Effector CD8-positive, alpha-beta T cell (primary cell): ENCODE measurements at places on chromosomes 13 and 19.

DNA sequence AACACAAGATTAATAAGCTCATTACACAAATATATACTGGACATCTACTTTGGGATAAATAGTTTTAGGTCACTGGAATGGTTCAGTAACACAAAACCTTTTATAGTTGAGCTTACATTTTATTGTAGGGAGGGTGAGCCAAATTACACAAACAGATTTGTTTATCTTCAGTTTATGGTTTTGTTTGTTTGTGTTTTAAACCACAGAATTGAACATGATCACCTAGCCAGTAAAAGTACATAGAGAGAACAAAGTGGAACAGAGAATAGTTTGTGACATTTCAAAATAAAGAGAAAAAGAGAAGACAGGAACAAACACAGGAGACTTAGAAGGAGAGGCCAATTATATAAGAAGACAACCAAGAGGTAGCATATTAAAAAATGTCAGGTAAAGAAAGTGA is 1930.2 kb upstream of the PCDH20 start:
- no peak for DNase-seq

GRCh38 chr19:35120492-35120891 is 4.9 kb downstream of the FXYD3 start:
- no peak for DNase-seq

DNA sequence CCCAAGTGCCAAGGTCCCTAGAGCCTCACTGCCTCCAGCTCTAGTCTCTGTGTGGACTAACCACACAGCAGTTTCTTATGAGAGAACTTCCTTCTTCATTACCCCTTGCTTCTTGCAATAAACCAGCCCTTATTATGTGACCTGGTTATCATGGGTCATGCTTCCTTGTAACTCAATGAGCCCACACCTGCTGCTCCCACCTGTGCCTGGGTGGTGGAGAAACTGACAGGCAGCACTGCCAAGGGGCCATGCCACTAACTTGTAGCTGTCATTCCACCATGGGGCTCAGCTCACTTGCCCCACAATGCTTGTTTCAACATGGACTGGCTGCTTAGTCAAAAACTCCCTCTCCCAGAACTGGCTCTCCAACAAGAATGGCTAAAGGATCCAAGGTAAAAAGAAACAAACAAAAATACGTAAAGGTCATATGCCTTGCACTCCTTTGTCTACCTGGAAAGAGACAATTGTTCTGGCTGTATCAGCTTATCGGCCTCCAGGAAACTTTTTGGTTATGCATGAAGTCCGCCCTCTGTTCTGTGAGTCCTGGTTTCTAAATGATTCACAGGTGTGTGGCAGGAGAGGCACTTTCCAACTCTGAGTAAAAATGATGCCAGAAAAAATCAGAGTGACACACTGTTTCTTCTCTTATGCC is 446.4 kb downstream of the COG6 start:
- no peak for DNase-seq

- no peak for DNase-seq
These were observed 59.3 kb downstream of the PEPD start for GRCh38 chr19:33462112-33462791.

DNA sequence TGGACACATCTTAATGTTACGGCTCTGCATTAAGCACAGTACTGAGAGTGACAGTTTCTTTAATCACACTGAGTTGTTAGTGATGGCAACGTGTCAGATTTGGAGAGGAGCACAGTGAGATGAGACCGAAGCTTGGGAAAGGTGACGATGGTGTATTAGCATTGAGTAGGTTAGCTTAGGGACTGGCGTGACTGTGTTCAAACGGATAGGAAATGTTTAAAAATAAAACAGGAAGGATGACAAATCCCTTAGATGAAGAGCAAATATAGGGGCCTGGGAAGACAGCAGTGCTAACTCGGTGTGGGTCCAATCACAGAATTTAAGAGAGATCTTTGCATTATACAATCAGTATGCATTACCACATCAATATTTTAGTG is 384.3 kb downstream of the HS6ST3 start:
- no peak for DNase-seq

DNA sequence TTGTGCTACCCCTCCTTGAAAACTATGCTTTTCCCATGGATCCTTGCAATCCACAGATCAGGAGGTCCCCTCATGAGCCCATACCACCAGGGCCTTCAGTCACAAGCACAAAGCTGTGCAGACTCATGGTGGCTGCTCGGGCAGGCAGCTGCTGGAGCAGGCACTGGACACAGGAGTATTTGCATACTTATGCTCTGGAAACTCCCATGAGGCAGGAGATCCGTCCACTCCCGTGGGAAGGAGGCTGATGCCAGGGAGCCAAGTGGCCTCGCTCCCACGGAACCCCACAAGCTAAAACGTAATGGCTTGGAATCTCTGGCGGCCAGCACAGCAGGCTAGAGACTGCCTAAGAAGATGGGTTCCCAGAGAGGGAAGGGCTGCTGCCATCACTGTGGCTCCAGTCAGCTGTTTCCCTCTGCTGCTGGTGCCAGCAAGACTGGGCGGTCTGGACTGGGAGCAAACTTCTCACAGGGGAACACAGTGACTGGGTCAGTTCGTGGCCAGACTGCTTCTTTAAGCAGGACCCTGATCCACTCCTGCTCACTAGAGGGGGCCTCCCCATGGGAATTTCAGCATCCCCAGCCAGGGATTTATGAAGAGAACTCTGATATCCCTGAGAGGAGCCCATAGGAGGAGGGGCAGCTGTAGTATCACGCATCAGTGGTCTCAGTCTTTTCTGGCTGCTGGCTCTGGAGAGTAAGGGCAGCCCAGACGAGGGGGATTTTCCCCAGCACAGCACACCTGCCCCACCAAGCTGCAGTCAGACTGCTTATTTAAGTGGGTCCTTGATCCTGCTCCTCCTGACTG is 370.3 kb upstream of the ATXN8OS start:
- no peak for DNase-seq

- DNase-seq, result no peak
These were observed 12.1 kb downstream of the SOX1 start for GRCh38 chr13:112078879-112079531.

- DNase-seq, result no peak
These were observed 68.7 kb downstream of the ZNF726 start for GRCh38 chr19:23983406-23983805.

GRCh38 chr13:49814551-49815270 is 22.2 kb upstream of the KPNA3 start:
- no peak for DNase-seq
